ENCODE measurements at places on chromosomes 11 and 22. TPM values are rescaled to one million over a fixed set of nuclear protein-coding genes. Genes with fewer than 3 reads are reported as not detected.

THOC5 gene
- total RNA-seq: 50.4 TPM

RPS13 gene
- 1,374 TPM for total RNA-seq

LIF gene
- 0.68 TPM for total RNA-seq

TMPRSS13 gene
- total RNA-seq: 6.8 TPM

CCDC116 gene
- total RNA-seq: 0.07 TPM

OR2AG1 gene
- not detected for total RNA-seq

GGTLC2 gene
- total RNA-seq: not detected

MAPK8IP2 gene
- 1.0 TPM for total RNA-seq

CD3E gene
- total RNA-seq: 0.07 TPM

CRYBB2 gene
- total RNA-seq: not detected

C1QTNF4 gene
- total RNA-seq: not detected

CCDC81 gene
- 0.34 TPM for total RNA-seq

MOGAT2 gene
- not detected for total RNA-seq

TRIM68 gene
- 14.0 TPM for total RNA-seq

CLCF1 gene
- total RNA-seq: 3.2 TPM

MYBPC3 gene
- not detected for total RNA-seq

CDHR5 gene
- total RNA-seq: not detected

CCDC73 gene
- total RNA-seq: under 0.01 TPM

FJX1 gene
- 33.4 TPM for total RNA-seq

All from nasal cavity respiratory epithelium epithelial cell of viscerocranial mucosa (primary cell).